ENCODE measurements at places on chromosomes 13 and 19.

DNA sequence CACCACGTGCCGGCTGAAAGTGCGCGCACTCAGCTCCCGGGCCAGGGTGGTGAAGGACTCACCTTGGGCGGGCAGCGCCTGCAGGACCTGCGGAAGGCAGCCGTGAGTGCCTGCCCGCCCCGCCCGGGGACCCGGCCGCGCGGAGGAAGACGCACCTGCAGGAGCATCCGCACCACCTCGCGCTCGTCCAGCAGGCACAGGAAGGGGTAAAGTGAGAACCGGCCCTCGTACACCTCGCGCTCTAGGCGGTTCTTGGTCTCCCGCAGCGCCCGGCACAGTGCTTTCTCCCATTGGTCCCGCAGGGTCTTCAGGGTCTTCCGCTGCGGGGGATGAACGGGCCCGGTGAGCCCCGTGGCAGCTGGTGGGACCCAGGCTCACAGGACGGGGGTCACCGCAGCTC is 10.7 kb downstream of the POLRMT start:
- DNase-seq: no peak

DNA sequence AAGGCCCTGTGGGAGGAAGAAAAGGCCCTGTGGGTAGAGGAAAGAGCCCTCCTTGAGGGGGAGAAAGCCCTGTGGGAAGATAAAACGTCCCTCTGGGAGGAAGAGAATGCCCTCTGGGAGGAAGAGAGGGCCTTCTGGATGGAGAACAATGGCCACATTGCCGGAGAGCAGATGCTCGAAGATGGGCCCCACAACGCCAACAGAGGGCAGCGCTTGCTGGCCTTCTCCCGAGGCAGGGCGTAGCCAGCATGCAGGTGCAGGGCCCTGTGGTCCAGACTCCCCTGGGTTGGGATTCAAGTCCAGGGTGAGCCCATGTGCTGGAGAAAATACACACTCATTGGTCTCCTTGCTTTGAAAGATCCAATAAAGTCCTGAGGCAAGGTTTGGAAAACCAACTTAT is 4.1 kb downstream of the CCDC70 start:
- DNase-seq: no peak

DNA sequence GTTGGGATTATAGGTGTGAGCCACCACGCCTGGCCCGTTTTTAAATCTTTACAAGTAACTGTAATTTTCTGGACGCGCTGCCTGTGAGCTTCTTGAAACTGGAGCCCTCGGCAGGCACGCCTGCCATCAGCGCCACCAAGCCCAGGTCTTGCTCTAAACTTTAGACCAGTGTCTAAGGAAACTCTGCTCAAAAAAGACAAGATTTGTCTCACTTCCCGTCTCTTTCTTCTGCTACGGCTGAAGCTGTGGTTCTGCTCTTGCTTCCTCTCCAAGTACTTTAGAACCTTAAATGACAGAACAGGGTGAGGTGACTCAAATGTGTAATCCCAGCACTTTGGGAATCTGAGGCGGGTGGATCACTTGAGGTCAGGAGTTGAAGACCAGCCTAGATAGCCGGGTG is 24.9 kb downstream of the RCN3 start:
- no peak for DNase-seq

GRCh38 chr19:11288349-11288748 is 7.6 kb upstream of the TSPAN16 start:
- no peak for DNase-seq

- no peak for DNase-seq
These were observed 67.1 kb downstream of the LRCH1 start for GRCh38 chr13:46620029-46620428.

Measured in cortex of kidney (tissue), 1 donor.